ENCODE measurements at places on chromosomes 7 and 10. TPM values are rescaled to one million over a fixed set of nuclear protein-coding genes. Genes with fewer than 3 reads are reported as not detected.

The TCAF2 gene
- total RNA-seq = 7.1 TPM

The WIPF3 gene
- total RNA-seq = not detected

The MBL2 gene
- total RNA-seq = not detected

The ZC3HAV1L gene
- total RNA-seq = 25.7 TPM

The ANKRD61 gene
- 0.35 TPM for total RNA-seq
